ENCODE measurements at places on chromosomes 1 and 21.
A peak's percentile ranks its signal among the peaks of the same experiment; 100 is the strongest.

DNA sequence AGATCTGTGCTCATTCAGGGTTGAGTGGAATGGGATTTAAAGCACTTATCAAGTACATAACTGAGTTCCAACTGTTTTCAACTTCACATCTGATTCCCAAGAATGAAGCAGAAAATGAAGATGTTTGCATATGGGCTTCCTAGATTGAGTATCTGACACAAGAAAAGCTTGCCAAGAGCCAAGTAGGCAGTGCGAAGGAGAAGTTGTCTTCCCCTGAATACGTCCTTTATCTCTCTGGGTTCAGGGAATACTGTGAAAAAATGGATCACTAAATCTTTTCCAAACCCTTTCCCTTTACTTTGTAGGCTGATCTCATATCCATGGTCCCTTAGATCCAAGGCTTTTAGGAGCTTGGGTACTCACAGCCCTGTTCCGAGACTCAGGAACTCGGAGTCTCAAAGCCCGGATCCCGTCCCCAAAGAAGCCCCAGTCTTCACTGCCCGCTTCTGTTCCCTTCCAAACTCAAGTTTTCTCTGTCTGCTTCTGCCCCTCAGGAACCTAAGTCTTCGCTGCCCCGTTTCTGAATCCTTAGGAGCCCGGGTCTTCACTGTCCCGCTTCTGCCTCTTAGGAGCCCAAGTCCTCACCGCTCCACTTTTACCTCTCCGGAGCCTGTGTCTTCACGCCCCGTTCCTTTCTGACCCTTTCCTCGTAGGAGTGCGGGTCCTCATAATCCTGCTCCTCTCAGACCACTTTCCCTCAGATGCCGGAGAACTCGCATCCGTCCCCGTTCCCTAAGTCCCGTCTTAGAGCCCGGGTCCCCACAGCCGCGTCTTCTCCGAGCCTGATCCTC lies 616 bp downstream of the TAF12 start:
- DNase-seq = peak; percentile 49

- no peak for DNase-seq
Observed at GRCh38 chr1:19581381-19581780, 62.7 kb upstream of the NBL1 start.

DNA sequence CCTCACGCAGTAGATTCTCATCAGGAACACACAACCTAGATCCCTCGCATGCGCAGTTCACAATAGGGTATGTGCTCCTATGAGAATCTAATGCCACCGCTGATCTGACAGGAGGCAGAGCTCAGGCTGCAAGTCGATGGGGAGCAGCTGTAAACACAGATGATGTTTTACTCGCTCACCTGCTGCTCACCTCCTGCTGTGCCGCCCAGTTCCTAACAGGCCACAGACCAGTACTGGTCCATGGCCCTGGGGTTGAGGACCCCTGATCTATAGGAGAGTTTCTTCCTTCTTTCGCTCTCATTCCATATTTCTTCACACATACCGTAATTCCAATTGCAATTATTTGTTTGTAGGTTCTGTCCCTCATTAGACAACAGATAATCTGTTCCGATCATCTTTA lies 103.4 kb downstream of the CLEC20A start:
- no peak for DNase-seq

- peak; percentile 56 for DNase-seq
Observed at GRCh38 chr1:224106568-224107281, 7.2 kb upstream of the FBXO28 start.

- DNase-seq = no peak
Observed at GRCh38 chr1:70234733-70235132, 13.6 kb downstream of the SRSF11 start.

- DNase-seq = peak; percentile 43
Observed at GRCh38 chr1:180181048-180181447, 26.4 kb downstream of the QSOX1 start.

GRCh38 chr1:56709269-56709880 lies 64.3 kb downstream of the PRKAA2 start:
- peak; percentile 64 for DNase-seq

DNA sequence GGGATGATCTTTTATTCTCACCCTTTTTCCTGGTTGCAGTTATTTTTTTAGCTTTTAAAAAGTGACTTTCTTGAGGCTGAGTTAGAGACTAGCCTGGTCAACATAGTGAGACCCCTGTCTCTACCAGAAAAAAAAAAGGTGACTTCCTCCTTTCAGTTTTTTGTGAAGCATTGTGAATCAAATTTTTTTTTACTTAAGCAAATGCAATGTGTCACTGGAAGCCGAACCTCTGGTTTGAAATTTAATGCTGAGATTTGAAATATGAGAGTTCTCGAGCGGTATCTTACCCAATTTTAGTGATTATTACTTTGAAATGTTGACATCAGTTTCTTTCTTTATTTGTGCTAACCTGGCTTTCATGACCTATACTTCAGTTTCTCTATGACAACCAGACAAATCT lies 3.6 kb downstream of the CAP1 start:
- no peak for DNase-seq

DNA sequence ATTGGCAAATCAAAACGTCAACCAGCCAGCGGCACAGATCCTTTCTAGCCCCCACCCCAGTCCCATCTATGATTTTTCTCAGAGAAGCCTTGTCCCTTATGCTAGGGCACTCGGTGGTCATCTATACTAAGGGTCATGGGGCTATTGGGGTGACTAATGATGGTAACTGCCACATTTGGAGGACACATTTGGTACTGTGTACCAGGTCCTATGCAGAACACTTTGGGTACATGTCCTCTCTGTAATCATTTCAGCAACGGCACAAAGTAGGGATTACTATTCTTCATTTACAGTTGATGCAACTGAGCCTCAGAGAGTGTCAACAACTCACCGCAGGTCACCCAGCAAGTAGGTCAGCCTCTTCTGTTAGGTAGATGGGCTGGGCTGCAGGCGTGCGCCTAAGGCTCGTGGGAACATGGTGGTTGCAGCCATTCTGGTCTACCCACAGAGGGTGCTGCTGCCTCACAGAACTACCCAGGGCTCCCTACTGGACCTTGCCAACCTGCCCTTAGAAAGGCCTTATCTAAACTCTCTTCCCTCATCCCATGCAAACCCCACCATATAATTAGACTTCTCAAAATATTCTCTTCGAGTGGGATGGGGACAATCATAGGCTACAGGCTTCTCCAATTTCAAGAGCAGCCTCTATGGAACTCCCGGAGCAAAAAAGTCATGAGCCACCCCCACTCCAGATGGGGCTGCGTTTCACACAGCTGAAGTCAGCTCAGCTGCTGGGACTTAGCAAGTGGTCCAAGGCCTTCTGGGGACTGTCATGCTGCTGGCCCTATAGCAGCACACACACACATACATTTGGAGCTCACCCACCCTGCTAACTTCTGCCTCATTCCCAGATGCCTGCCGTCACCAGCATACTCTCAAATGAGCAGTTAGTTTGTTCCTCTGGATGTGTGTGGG lies 5.8 kb upstream of the SDHB start:
- peak; percentile 58 for DNase-seq

DNA sequence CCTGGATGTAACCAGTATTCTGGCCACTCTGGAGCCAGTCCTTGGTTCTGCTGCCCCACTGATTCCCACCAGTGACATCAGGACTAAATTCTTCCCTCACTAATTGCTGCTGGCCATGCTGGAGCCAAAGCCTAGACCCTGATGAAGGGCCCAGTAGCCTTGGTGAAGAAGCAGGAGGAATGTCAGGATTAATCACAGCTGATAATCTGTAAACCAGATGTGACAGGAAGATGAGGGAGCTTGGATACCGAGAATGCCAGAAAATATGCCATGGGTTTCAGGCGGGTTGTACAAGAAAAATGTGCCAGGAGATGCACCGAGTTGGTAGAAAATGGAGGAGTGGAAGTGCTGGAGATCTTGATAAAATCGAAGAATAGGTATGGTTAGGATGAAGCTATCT lies 119.0 kb upstream of the PPP2R5A start:
- no peak for DNase-seq

DNA sequence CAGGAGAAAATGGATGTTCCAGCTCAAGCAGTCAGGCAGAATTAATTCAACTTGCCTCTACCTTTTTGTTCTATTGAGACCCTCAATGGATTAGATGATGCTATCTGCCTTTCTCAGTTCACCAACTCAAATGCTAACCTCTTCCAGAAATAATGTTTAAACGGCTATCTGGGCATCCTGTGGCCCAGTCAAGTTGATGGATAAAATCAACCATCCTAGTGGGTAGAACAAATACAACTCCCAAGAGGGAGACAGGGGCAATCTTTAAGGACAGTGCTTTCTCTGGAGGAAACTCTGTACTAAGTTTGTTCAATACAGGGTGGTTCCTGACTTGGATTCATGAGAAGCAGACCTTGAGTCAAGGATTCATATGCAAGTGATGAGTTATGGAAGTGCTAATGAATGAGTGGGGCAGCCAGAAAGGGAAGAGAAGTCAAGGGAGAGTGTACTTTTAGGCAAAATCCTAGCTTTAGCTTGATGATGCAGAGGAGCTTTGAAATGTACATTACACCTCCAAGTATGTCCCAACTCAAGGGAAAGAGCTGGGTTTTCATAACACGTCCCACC lies 49.4 kb upstream of the COG2 start:
- no peak for DNase-seq

GRCh38 chr1:34690269-34690668 lies 64.6 kb upstream of the GJB5 start:
- no peak for DNase-seq

DNA sequence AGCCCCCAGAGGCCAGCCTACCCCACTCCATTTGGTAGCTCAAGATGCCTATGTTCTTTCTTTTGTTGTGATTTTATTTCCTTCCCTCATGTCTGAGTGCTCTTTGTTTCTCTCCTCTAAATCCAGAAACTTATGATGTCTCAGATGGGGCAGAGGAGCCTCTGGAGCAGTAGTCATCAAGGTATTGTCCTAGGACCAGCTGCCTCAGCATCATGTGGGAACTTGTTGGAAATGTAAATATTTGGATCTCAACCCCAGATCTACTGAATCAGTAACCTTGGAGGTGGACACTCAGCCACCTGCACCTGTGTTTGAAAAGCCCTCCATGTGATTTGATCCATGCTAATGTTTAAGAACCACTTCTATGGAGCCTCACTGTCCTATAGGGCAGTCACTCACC lies 593.1 kb upstream of the PLXNA2 start:
- no peak for DNase-seq

DNA sequence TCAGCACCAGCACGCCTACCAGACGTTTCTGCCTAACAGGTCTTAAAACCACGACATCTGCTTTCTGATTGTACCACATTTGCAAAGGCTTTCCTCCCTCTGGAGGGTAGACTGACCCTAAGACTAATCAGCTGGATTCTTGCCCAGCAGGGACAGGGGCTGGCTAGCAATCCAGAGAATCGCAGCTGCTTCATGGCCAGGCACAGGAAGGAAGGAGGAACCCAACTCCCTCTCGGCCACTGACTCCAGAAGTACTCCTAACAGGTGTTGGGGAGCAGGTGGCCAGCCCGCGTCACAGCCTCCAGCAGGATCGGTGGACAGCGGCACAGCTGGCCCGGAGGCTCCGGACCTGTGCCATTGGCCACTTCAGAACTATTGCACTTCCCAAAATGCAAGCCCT lies 180.8 kb downstream of the NPHP4 start:
- DNase-seq = no peak

DNA sequence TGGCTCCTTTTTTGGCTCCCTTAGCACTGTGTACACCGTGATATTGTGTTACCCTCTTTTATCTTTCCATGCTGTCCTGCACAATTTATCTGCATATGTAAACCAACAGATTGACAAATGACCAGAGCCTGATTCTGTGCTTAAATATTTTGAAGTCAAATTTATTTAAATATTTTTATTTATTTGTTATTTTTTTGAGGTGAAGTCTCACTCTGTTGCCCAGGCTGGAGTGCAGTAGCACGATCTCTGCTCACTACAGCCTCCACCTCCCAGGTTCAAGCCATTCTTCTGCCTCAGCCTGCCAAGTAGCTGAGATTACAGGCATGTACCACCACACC lies 12.8 kb downstream of the PMF1 start:
- DNase-seq = no peak

DNA sequence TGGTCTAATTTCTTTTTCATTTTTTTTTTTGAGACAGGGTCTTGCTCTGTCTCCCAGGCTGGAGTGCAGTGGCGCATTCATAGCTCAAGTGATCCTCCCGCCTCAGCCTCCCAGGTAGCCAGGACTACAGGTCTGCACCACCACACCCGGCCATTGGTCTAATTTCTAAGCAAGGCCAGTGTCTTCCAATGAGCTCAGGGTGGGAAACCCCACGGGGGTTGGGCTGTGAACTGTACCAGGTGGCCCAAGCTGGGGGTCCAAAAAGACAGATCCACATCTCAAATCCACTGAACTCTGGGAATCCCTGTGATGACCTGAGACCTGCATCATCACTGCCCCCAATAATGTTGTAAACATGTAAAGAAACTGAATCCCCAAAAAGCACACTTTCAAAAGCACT lies 79.5 kb downstream of the BCAR3 start:
- no peak for DNase-seq

- DNase-seq = no peak
Observed at GRCh38 chr1:198683449-198683848, 44.6 kb downstream of the PTPRC start.

GRCh38 chr21:41289431-41289830 lies 27.2 kb upstream of the FAM3B start:
- no peak for DNase-seq

DNA sequence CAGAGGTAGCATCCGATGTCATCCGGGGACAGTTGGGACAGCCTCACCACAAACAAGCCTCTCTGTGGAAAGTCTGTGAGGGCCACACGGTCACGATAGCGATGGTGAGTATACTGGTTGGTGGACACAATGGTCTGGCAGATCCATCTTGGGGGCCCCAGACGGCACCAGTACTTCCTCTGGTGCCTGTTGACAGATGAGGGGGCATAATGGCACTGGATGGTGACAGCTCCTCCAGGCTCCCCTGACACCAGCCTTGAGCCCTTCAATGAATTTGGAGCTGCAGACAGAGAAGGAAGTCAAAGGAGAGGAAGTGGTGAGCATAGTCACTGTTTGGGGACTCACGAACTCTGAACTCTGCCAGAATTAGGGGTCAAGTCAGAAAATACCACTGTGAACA lies 8.0 kb downstream of the FCAMR start:
- DNase-seq = no peak

- DNase-seq = no peak
Observed at GRCh38 chr1:175466556-175466955, 274.0 kb upstream of the KIAA0040 start.

DNA sequence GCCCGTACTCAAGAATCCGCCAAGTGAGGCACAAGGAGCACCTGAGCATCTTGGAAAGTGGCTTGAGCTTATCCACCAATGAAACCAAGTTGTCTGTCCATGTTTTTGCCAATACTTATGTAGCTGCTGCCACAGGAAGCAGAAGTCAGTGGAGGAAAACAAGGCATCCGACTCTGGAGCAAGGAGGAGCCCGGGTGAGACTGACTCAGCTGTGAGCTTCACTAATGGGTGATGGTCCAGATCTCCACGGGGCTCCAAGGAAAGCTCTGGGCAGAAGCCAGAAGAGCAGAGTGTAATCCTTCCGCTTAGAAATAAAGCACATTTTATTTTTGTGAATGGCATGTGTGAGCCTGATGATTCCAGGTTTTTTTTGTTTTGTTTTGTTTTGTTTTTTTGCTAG lies 12.3 kb upstream of the SSR2 start:
- DNase-seq = no peak

Data from NT2/D1 (cell line).